ENCODE measurements at places on chromosomes 7 and 10.

GRCh38 chr7:133313575-133313974 is 60.7 kb downstream of the EXOC4 start:
- no peak for DNase-seq

DNA sequence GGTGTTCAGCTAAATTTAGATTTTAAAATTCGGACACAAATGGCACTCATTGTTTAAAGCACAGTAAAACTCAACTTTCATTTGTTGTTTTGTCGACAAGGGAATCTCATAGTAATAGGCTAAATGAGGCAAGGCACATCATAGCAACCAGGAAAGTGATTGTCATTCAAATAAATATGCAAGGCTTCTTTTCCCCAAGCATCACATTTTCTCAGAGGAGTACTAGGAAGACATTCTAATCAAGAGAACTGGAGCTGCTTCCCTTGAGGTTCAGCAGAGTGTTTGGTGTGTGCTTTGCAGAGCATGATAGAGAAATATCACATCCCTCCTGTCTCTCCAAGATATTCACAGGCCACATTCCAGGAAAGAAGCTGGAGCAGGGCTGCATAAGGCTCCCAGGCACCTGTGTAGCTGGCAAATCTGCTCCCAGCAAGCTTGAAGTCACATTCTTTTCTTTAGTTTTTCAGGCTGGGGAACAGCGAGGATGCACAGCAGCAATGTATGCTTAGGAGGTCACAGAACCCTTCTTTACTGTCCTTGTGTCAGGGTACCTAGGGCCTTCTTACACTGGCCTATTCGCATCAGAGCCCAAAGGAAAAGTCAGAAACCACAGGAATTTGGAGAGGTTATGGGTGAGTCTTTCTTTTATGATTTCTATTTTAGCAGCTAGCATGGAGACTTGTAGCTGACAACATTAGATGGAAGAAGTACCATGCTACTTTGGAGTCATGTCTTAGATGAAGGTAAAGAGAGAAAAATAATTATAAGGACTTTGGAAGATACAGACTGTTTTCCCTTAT is 95.9 kb upstream of the HDAC9 start:
- DNase-seq, result no peak

DNA sequence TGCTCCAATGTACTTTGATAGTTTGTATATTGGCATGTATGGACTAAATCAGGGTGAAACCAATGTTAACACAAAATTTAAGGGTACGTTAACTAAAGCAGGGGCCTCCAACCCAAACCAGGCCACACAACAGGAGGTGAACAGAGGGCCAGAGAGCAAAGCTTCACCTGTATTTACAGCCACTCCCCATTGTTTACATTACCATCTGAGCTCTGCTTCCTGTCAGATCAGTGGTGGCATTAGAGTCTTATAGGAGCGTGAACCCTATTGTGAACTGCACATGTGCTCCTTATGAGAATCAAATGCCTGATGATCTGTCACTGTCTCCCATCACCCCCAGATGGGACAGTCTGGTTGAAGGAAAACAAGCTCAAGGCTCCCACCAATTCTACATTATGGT is 62.0 kb upstream of the SCIN start:
- no peak for DNase-seq

GRCh38 chr7:20329389-20330238 is 1.1 kb upstream of the ITGB8 start:
- peak; percentile 87 for DNase-seq

DNA sequence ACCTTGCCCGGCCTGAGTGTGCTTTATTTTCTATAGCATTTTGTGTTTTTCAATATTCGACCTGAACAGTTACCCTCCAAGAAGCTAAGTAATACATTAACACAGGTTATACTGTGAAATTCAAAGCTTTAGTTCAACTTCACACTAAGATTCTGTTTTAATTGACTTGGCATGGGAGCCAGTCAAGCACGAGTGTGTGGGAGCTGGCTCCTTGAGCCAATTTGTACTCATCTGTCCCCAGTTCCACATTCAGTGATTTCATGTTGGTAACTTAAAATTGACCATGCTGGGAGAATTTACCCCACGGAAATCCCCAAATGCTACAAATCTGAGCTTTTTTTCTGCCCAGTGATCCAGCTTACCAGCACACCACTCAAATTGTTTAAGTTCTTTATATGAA is 20.3 kb downstream of the TSPAN12 start:
- no peak for DNase-seq

DNA sequence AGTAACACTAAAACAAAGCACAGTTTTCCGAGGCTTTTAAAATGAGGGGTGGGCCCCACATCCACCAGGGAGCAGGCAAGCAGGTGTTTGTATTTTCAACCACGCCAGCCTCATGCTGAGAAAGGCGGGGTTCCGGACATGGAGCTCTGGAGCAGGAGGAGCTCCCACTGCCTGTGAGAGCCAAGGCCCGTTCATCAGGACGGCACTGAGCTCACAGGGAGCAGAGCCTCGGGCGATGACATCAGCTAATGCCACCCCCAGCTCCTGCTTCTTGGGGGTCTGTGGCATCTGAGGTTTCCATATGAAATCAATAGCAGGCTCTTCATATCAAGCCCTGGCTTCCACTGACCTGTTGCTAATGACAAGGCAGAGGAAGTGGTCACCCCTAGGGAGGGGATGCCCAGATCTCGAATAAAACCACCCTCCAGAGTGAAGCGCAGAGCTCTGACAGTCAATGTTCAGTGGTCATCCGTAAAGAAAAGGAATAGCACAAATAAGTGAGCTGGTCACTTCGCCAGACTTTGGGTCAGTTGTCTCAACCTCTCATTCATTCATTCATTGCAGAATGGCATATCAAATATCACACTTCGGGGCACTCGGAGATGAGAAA is 89.1 kb downstream of the TNS3 start:
- DNase-seq, result no peak

GRCh38 chr10:122656308-122656705 is 43.3 kb downstream of the C10orf120 start:
- no peak for DNase-seq

DNA sequence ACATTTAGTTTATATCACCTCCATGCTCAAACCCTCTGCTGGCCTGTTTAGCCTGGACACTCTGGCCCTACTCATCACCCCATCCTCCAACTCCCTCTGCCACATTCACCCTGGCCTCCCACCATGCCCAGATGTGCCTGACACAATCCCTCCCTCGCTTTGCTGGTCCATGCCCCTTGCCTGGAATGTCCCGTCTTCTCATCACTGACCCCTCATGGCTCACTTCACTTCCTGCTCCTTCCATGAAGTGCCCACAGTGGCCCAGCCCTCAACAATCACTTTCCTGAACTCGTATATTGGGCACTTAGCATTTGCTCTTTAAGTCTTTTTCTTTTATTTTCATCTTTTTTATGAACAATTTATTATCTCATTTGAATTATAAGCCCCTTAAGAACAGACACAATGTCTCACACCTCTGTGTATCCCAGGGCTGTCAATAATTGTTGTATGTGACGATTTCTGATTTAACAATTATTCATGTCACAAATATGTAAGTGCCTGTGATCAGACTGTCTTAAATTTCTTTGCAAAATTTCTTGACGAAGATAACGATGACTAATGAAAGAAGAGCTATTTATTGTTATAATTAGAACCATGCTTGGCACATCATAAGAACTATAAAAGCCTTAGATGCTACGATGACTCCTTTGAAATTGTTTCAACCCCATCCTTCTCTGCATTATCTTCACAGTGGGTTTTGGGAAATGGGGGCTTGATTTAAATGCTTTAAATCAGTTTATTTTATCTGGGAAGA is 209.9 kb upstream of the YAE1 start:
- no peak for DNase-seq

- peak; percentile 66 for DNase-seq
Measured at GRCh38 chr10:80498833-80499741, 38.6 kb upstream of the SH2D4B start.

DNA sequence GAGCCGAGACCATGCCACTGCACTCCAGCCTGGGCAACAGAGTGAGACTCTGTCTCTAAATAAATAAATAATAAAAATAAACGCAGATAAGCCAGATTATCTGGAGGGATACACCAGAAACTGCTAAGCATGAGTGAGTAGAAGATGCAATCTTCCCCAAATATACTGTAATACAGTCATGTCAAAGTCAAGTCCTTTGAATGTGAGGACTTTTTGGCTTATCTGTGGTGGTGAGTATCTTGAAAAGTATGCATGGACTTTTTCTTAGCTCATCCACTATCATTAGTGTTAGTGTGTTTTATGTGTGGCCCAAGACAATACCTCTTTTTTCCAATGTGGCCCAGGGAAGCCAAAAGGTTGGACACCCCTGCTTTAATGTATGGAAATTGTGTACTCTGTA is 44.7 kb upstream of the PITRM1 start:
- no peak for DNase-seq

DNA sequence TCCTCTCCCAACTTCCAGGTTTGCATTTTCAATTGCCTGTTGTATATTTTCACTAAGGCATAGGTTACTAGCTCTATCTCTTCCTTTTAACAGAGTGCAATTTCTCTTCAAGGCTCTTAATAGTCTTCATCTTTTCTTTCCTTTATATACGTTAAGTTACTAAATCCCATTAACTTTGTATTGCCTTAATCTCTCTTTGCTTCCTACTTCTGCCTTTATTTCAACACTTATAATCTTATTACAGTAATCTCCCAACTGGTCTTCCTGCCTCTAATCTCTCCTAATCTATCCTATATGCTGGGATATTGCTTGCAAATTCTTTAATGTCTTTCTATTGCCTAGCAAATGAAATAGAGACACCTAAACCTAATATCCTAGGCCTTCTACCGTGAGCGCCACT is 26.1 kb downstream of the ST7 start:
- DNase-seq, result no peak

DNA sequence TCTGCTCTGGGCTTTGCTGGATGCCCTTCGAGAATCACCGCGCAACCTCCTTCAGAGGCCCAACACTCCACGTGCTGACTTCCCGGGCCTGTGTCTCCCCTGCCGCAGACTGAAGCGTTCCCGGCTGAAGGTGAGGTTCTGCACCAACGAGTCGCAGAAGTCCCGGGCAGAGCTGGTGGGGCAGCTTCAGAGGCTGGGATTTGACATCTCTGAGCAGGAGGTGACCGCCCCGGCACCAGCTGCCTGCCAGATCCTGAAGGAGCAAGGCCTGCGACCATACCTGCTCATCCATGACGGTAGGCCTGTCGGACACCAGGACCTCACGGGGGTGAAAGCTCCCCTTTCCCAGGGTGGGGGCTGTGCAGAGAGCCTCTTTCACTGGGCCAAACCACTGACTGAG is 22.4 kb downstream of the LHPP start:
- DNase-seq, result no peak

GRCh38 chr10:16809074-16809718 is 8.0 kb downstream of the RSU1 start:
- peak; percentile 29 for DNase-seq

GRCh38 chr7:26858241-26858715 is 6.1 kb downstream of the SKAP2 start:
- DNase-seq, result no peak
